ENCODE measurements at places on chromosomes 2 and 18.
A peak's percentile ranks its signal among the peaks of the same experiment; 100 is the strongest.

GRCh38 chr2:117936871-117937428, 76.9 kb downstream of the CCDC93 start:
- DNase-seq: no peak

GRCh38 chr2:46314065-46314835, 17.0 kb downstream of the EPAS1 start:
- no peak for DNase-seq

- DNase-seq: no peak
Observed at GRCh38 chr2:238021327-238021726, 39.5 kb upstream of the SCLY start.

- DNase-seq: peak; percentile 13
Observed at GRCh38 chr2:36357847-36358659, 2.5 kb downstream of the CRIM1 start.

DNA sequence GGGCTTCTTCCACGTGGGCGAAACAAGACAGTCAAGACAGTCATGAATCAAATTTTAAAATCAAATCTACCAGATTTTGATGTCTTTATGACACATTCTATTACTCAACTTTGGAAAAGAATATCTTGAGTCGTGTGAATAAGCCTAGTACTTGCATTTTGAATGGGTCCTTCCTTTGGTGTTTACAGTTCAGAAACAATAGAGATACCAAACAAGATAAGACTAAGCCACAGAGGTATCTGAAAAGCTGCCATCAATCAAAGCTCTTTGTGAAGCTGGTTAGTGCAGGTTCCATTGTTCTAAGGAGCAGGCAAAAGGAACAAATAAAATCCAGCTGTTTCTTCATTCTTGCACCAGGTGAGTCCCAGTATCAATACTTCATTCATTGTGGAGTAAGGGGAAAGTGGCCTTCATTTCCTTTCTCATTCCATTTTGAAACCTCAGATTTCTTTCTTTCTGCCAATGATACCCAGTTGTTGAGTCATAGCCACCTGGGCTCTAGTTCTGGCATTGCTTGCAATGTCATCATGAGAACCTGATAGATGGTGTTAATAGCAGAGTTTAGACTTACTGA, 151.7 kb upstream of the L3MBTL4 start:
- no peak for DNase-seq

DNA sequence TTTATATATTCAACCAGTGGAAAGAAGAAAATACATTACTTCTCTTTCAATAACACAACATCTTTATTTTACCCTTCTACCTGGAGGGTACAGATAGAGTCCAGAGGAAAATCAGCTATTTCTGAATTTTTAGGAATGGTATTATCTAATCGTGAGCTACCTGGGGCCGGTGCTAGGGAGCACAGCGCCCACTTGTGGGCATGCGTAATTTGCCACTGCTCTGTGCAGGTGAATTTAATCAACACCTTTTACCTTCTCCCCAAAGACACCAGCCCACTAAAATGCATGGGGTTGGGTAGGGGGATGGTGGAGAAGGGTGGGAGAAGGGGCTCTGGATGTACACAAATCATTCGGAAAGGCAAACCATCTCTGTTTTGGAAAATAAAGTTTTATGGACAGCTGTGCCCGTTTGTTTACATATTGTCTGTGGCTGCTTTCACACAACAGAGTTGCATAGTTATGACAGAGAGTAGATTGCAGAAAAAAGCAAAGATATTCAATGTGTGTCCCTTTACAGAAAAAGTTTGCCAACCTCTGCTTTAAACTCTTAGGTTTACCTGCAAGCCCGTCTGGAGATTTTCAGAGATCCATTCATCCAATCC, 51.5 kb upstream of the DCC start:
- peak; percentile 20 for DNase-seq

DNA sequence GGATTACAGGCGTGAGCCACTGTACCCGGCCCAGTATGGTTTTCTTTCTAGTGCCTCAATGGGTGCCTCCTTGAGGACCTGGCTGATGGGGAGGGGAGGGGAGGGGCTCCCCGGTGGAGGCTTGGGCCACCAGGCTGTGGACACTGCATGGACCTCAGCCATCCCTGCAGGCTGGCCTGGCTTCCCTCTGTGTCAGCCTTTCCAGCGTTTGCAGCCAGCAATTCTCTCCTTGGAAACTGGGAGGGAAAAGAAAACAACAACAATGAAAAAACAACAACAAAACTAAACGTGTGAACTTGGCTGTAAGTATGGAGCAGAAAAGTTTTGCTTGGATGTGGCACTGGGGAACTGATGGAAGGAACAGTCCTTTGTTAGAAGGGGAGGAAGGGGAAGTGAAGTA, 159.3 kb downstream of the GLI2 start:
- no peak for DNase-seq

DNA sequence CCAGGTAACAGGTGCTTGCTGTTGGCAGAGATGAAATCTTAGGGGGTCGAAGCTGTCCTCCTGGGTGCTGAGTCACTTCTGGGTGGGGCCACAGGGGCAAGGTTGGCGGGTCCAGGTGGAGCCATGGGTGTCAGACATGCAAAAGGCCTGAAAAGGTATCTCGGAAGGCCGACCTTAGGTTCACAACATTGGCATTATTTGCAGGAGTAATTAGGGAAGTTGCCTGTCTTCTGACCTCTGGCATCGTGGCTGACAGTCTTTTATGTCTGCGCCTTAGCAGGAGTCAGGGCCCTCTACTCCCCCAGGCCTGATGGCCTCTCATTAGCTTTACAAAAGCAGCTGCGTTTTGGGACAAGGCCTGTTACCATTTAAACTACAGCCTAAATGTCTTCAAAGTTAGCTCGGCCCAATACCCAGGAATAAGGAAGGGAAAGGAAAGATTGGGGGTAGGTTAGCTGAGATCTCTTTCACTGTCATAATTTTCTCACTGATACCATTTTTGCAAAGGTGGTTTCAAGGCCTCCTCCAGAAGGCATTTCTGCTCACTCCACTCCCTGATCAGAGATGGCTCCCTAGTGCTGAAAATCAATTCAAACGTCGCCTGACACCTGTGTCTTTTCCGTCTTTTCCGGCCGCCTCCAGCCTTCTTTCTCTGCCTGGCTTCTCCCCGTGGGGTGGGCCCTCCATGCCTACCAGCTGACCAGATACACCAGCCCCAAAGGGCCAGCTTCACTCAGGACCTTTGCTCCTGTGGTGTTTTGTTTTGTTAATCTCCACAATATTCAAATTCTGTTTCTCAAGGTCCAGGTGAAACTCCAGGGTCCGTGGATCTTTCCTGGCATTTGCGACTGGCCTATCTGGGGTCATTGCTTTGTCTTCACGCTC, 90.8 kb downstream of the RHOB start:
- no peak for DNase-seq

- DNase-seq: peak; percentile 43
Observed at GRCh38 chr2:118371515-118371914, 283.2 kb downstream of the INSIG2 start.

- no peak for DNase-seq
Observed at GRCh38 chr2:236254001-236254400, 10.2 kb downstream of the ASB18 start.

DNA sequence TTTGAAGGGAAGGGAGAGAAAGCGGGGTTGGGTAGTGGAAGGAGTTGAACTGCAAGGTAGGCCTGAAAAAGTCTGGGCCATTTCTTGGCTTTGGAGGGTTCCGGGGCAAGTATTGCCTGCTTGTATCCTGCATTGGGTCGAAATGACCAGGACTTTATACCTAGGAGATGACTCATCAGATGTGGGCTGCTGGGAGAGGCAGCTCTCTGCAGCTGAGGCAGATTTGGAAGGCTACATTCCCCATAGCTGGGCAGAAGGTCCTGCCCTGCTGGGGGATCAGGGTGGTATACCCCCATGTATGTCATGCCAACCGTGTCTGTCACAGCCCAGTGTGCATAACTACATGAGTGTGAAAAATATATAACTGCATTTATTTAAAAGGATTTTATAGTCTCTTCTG, 171.8 kb upstream of the SPRED2 start:
- no peak for DNase-seq

- DNase-seq: no peak
Observed at GRCh38 chr2:36271266-36271665, 84.3 kb upstream of the CRIM1 start.

DNA sequence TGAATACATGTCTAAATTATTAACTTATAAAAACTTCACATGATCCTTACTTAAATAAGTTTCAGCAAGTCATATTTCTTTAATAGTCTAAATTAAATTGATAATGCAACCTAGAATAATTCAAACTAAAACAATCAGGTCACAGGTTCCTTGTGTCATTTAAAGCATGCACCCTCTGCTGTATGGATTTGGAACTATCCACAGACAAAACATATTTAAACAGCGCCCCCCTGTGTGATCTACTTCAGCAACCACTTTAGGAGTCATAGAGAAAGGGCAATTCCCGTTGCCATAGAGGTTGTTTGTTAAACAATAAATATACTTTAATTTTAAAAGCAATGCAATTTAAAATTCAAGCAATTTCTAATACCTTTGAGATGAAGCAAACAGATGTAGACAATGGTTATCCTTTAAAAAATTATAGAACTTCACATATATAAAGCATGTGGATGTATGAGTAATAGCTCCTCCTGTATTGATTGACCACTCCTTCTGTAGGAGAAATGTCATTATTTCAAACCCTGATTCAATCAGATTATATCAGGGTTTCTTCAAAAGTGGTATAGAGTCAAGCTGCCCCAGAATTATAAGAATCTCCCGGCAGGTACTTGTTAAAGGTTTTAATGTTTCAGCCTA, 21.2 kb downstream of the GRB14 start:
- peak; percentile 93 for DNase-seq

DNA sequence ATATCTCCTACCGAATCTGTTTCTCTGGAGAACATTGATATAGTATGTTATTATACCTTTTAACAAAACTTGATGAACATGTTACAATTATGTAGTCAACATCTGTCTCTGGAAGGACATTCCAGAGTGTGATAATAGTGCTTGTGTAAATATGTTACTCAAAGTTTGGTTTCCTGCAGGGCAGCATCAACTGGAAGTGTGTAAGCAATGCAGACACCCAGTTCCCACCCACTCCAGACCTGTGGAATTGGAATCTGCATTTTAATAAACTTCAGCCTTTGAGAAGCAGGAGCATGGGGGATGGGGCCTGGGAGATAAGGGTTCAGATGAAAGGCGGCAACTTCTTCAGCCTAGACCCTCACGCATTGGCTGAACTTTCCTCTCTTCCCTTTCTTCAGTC, 398.9 kb downstream of the RND3 start:
- no peak for DNase-seq

DNA sequence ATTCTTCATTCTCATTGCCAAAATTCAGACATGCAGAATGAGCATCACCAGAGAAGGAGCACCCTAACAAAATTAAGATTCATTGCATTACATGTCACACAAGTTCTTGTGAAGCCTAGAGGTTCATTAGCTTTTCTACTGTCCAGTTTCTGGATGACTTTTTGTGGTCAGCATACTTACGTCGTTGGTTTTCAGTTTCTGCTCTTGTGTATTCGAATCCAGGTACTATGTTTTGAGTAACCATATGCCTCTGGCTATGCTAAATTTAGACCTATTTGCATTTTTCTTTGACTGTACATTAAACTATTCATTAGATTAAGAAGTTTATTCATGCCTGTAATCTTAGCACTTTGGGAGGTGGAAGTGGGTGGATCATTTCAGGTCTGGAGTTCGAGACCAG, 251.3 kb downstream of the PARD3B start:
- no peak for DNase-seq

DNA sequence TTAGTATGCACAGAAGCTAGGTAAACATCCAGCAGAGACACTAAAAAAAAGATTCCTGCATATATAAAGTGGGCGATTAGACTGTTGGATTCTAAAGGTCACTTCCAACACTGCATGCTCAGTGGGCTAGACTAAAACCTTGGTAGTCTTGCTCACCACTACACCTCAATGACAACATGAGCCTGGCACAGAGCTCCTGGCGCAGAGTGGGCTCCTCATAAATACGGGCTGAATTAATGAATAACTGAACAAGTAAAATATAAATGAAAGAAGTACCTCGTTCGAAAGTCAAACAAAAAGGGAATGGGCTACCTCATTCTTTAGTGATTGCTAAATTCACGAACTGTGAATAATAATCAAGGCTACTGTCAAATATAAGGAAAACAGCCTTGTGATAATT, 185.3 kb downstream of the STK39 start:
- DNase-seq: no peak

GRCh38 chr18:3332376-3332775, 70.4 kb downstream of the MYL12B start:
- no peak for DNase-seq

GRCh38 chr2:240473211-240473610, 37.7 kb downstream of the GPC1 start:
- no peak for DNase-seq

DNA sequence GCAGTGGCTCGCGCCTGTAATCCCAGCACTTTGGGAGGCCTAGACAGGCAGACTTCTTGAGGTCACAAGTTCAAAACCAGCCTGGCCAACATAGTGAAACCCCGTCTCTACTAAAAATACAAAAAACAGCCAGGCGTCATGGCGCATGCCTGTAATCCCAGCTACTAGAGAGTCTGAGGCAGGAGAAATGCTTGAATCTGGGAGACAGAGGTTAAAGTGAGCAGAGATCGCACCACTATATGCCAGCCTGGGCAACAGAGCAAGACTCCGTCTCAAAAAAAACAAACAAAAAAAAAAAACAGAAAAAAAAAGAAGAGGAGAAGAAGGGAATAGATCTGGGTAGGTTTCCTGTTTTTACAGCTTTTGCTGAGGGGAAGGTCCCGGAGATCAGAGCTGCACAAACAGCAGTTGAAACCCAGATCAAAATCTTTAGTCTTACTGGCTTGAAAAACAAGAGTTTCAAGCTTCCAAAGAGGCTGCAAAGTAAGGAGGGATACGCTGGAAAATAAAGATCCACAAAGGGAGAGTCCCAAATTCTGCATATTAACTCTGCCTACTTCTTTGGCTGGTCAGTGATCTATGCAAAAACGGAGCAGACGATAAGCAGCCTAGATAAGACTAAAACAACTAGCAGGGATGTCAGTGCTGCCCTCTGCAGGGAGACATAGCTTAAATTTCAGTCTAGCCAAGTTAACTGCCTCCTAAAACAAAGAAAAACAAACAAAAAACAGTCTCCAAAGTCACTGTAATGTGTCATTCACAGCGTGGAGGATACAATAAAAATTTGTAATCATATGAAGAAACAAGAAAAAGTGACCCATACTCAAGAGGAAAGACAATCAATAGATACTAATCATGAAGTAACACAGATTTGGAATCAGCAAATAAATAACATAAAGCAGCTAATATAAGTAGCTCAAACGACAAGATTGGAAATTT, 74.1 kb downstream of the TLK1 start:
- DNase-seq: peak; percentile 94

- DNase-seq: peak; percentile 68
Observed at GRCh38 chr18:77765468-77765867, 515.8 kb downstream of the GALR1 start.

All from Kasumi-1 (cell line).